Psoas muscle (tissue), 8 donors: ENCODE measurements at places on chromosomes 1 and 21.
A peak's percentile ranks its signal among the peaks of the same experiment; 100 is the strongest.

GRCh38 chr1:221865808-221866207 is 123.9 kb upstream of the DUSP10 start:
- peak; percentile 61 for DNase-seq

DNA sequence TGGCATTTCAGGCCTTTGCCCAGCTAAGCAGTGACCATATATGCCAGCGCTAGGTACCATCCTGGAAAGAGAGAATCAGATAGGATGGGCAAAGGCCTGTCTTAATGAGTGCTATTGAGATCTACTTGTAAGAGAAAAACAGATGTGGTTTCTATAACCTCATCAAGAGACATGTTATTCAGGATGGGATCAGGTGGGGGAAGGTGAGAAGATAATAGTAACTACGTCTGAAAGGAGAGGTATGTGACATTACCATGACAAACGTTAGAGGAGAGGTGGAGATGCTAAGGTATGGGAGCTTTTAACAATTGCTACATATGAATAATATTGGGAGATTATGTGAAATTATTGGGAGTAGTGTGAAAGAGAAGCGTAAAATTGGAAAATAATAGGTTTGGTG is 204.2 kb upstream of the PLXNA2 start:
- DNase-seq = no peak

GRCh38 chr1:29323636-29324035 is 87.3 kb downstream of the PTPRU start:
- no peak for DNase-seq

DNA sequence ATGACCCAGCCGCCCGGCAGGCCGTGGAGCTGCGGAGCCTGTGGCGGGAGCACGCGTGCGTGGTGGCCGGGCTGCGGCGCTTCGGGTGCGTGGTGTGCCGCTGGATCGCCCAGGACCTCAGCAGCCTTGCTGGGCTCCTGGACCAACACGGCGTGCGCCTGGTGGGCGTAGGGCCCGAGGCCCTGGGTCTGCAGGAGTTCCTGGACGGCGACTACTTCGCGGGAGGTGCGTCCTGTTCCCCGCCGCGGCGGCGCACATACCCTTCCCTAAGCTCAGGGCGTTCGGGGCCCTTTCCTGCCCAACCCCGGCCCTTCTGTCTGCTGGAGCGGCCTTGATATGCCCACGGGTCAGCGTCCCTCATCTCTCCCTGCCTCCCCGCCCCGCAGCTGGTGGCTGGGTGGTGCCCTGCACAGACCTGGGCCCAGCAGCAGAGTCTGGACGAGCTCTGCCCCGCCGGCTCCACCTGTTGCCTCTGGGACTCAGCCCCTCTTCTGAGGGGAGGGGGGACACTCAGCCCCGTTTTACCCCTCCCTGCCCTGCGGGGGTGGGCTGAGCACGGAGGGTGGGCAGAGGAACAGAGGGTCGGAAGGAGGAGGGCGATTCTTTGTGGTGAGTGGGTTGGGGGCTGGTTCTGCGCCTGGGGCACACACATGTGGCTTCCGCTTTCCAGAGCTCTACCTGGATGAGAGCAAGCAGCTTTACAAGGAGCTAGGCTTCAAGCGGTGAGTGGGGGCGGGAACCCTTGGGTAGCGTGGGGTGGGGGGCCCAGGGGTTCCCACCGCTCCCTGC is 688 bp downstream of the PRXL2B start:
- DNase-seq = peak; percentile 47

DNA sequence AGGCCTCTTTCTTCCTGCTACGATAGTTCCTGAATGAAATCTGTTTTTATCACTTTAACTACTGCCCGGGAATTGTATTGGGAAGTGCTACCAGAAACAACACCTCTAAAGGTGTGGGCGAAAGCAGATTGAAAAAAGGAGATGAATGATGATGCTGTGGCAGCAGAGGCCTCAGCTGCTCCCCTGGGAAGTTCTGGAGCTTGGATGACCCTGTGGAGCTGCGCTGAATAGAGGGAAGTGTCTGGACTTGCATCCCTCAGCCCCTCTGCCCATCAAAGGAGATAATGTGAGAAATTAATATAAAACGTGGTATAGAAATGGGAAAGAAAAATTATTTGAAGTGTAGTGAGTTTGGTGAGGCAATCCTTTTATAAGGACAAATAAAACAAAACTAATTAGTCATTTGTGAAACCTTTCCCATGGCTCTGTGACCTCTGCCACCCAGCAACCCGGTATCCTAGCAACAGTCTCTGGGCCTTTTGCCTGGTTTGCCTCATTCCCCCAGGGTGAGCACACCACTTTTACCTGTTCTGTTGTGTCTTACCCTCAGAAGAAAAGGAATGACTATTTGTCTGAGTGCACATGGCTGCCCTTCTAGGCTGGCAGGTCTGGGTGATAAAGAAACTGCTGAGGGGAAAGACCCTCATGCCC is 21.3 kb downstream of the OVAAL start:
- no peak for DNase-seq

- no peak for DNase-seq
Observed at GRCh38 chr1:246733704-246734103, 9.5 kb downstream of the SCCPDH start.

DNA sequence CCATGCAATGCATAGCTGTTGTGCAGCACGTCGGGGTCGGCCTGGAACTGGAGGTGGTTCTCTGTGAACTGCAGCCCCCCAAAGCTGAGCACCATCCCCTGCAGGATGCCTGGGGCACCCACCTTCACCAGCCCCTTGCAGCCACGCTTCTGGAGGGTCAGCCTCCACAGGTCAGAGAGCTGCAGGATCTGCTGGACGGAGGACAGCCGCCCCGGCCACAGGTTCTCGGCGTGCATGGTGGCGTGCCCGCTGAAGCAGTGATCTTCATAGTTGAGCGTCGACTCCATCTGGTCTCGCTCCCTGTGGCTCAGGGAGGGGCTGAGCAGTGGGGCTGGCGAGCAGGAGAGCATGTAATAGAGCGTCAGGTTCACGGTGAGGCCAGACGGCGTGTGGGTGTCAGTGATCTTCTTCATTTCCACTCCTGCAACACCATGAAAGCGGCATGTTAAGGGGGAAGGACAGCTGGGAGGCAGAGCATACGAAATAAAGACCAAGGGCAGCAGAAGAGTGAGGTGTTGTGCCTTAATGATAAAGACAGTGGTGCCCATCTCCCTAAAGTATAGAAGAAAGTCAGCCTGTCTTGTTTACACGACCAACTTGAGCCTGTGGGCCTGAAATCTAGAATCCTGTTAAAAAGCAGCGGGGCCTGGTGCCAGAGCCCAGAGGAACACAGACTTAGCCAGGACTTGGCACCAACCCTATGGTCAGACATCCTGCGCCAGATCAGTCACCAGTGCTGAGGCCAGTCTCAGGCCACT is 3.0 kb downstream of the KIAA2013 start:
- no peak for DNase-seq

DNA sequence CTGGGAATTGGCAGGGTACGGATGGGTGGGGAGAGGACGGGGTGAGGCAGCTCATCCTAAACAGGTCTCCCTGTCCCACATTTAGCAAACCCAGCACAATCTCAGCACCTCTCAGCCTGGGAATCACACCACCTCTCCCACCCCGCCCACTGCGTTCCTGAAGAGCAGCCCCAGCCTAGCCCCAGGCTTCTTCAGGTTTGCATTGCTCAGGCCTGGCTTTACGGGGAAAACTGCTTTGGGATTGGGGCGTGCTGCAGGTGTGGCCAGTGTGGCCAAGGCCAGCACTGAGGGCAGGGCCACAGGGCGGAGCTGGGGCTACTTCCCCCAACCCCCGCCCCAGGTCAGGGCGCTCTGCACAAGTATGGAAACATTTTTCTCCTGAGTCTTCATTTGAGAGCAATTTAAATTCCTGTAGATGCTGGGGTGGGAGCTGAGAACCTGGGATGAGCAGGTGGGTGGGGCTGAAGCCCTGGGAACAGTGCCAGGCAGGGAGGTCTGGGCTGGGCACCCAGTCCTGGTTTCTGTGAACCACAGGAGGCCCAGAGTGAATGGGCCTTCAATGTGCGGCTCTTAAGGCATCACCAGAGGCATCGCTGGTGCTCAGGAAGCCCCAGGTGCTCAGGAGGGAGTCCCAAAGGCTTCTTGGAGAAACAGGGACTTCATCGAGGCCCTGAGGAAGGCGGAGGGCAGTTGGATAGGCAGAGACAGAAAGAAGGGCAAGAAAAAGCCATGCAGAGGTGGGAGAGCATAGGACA is 24.1 kb downstream of the TNNT2 start:
- DNase-seq = no peak

GRCh38 chr1:116170721-116171589 is 59.8 kb downstream of the MAB21L3 start:
- DNase-seq = no peak

GRCh38 chr1:221921936-221922335 is 180.0 kb upstream of the DUSP10 start:
- DNase-seq = no peak

GRCh38 chr1:113871597-113872113 is at the start of gene PTPN22:
TSS of gene PTPN22 (minus strand) at chr1:113871712.
- peak; percentile 16 for DNase-seq

- no peak for DNase-seq
Observed at GRCh38 chr1:54600947-54601721, 22.2 kb downstream of the FAM151A start.

DNA sequence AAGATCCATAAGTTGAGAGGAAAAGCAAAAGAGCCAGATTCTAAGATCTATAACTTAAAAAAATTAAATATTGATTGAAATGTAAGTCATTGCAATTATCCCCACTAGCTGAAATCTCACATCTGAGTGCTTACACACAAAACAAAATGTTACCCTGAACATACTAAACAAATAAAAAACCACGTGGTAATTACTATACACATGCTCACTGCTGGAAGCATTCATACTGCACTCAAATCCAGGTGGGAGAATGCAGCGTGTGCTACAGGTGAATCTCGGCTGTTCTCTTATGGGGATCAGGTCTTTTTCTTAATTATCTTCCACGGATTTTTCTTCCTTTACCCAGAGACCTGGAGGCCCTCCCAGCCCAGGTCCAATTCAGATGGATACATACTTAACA is 74.3 kb downstream of the SDC3 start:
- no peak for DNase-seq

DNA sequence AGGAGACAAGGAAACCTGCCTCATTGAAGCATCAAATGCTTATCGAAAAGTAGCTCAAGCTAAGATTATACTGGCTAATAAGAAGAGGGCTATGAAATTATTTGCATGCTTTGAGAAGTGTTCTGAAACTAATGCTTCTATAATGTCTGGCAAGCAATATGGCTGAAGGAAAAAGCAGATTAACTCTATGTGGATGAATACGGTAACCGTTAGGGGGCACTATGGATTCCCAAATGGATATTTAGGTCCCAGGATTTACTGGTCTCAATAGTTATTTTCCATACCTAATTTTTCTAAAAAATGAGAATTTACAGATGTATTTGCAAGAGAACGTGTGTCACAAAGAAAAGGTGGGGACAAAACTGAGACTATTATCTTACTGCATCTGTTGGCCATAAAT is 34.6 kb upstream of the RRP15 start:
- DNase-seq = no peak

- DNase-seq = no peak
Observed at GRCh38 chr1:203665993-203666392, 39.4 kb downstream of the ATP2B4 start.

GRCh38 chr1:93352376-93352775 is 6.7 kb downstream of the DR1 start:
- no peak for DNase-seq

DNA sequence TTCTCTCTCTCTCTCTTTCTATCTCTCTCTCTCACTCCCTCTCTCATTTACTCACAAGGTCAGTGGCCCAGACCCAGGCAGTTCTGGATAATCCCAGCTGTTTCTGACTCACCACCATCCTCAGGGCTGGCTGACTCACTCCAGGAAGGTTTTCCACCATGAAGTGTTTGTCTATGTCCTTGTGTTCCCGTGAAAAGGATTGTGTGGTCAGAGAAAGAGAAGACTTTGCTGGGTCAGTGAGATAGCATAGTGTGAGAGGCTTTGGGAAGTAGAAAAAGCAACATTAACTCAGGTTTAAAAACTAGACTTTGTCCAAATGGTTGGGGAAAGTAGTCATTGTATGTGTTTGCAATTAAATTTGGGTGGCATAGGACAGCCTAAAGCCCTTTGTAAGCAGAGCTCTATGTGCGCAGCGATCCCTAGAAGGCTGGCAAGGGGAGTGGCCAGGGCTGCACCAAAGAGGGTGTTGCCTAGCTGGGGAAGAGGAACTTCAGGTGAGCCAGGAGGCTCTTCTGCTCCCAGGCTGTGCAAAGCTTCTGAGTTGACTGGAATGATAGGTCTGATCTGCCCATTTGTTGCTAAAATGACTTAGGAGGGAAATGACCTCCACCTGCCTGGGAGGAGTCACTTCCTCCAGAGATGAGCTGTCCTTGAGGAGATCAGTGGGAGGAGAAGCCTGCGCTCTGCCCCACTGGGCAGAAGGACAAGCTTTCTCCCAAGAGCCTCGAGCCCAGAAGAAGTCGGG is 4.9 kb upstream of the CAPN2 start:
- peak; percentile 79 for DNase-seq

DNA sequence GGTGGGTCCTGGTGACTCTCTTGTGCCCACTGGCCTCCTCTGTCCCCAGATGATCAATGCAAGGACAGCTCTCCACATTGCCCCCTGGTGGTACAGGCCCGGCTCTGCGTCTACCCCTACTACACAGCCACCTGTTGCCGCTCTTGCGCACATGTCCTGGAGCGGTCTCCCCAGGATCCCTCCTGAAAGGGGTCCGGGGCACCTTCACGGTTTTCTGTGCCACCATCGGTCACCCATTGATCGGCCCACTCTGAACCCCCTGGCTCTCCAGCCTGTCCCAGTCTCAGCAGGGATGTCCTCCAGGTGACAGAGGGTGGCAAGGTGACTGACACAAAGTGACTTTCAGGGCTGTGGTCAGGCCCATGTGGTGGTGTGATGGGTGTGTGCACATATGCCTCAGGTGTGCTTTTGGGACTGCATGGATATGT is 10.8 kb downstream of the ADAMTSL4 start:
- peak; percentile 76 for DNase-seq

- DNase-seq = no peak
Observed at GRCh38 chr1:7298145-7298544, 473.0 kb upstream of the VAMP3 start.
